Esophagus squamous epithelium (tissue), 5 donors: ENCODE measurements at places on chromosomes 6 and 20.

DNA sequence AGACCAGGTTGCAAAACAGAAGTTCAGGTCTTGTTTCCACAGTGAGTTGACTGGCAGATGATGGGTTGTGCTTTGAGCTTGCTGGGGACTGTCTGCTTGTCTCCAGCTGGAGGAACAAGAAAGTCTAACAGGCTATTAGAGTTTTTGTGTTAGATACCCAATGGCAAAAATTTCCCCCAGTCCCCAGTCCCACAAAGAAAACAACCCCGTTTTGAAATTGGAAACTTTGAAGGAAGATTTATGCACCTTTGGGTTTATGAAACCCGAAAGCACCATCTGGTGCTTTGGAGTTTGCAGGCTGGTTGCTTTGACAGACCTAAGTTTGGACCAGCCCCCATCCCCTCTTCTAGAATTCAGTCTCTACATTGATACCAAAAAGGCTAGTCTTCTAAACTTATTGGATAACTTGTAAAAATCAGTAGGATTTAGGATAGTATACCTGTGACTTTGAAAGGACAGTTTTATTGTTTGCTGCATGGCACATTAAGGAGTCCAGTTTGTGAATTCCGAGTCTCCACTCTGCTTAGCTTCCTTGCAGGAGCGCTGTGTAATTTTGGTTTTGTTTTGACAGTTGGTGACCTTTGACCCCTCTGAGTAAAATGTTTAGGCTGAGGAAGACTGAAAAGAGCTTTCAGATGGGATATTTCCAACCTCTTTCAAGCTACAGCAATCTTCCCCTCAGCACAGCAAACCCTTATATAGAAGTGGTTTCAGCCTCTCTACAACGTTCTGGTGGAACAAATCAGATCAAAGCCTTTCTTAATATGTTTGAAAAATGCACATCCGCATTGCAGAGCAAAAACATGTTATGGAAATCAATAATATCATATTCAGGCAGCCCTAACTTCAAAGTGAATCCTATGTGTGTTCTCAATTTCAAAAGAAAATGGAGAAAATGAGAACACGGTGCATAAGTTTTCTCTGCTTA lies 25.5 kb upstream of the PRL start:
- H3K4me1 ChIP-seq, result no peaks in the 10 kb centered on the region
- H3K27me3 ChIP-seq, result no peaks in the 10 kb centered on the region
- no peak overlapping the region for H3K4me3 ChIP-seq

DNA sequence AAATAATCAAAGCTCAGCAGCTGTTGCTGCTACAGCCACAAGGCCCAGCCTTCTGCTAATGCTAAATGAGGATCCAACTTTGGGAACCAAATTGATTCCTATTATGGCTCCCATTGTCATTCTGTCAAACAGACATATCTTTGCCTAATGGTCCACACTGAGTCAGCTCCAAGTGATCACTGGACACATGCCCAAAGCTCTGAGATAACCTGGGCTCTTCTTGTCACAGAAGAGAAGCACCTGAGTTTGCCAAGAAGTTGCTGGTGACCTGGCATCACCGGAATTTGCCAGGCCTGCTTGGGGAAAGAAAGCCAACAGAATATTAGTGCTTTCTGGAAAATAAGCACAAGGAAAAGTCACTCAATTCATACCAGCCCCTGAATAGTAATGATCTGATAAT lies 5.8 kb downstream of the TNFRSF21 start:
- peaks cover 21% of the 10 kb centered on the region for H3K27me3 ChIP-seq
- no peak for DNase-seq
- no peak overlapping the region for H3K27ac ChIP-seq
- no peak overlapping the region for H3K4me3 ChIP-seq
- H3K4me1 ChIP-seq, result peaks cover 65% of the 10 kb centered on the region

DNA sequence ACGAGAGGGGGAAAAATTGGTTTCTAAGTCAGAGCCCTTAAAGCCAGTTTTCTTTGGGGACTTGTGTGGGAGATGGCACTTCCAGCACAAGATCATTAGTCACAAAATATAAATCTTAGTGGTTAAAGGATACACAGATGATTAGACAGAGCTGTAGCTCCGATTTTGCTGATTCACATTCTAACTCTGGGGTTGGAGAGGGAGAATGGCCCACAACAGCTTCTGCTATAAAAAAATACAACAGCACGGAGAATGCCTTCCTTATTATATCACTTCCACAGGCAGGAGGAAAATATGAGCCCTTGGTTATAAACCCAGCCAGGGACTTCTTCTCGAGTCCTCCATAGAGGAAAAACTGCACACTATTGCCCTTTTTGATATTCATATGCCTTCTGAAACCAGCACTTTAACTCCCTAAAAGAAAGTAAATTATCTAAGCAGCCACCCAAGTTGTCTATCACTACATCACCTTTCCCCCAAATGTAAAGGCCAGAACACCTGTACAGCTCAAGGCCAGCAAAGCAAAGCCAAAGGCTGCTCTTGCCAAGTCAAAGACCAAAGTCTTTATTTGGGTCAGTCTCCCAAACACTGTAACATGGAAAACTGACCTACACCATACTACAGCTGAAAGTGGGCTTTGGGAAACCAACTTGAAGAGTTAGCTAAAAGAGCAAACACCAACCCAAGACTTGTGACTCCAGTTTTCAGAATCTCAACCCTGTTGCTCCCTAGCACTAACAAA lies 10.4 kb downstream of the MRPL14 start:
- H3K36me3 ChIP-seq, result peaks cover 34% of the 10 kb centered on the region

DNA sequence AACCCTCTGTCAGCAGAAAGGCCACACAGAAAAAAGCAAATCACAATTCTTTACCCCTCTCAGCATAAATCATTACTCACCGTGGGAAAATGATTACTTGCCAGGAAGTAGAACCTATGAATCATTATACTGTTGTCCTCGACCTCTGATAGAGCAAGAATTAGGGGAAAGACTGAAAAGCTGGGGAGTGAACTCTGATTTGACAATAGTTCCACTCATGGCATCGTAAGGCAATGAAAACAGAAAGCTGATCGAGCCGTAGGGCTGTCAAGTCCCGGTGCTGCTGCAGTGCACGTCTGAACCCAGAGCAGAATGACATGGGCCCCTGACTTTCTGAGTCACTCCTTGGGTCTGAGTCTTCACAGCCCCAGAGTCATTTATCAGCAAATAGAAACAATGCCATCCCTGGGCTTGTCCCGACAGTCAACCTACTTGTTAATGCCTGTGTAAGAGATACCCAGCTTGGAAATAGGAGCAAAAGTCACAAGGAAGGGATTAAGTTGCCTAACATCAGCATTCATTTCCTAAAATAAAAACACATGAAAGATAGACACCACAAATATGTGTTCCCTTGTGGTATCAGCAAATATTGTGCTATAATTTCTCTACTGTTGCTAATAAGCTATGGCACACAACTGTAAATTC lies 224.8 kb upstream of the MARCKS start:
- no peaks in the 10 kb centered on the region for H3K27me3 ChIP-seq
- H3K4me1 ChIP-seq, result peaks cover 28% of the 10 kb centered on the region
- no peaks in the 10 kb centered on the region for H3K36me3 ChIP-seq
- H3K27ac ChIP-seq, result peak overlapping the region; percentile 88

- H3K4me1 ChIP-seq, result no peaks in the 10 kb centered on the region
- H3K27ac ChIP-seq, result no peak overlapping the region
- no peaks in the 10 kb centered on the region for H3K36me3 ChIP-seq
- H3K4me3 ChIP-seq, result no peak overlapping the region
Measured at GRCh38 chr6:40536442-40536841, 50.7 kb downstream of the LRFN2 start.

DNA sequence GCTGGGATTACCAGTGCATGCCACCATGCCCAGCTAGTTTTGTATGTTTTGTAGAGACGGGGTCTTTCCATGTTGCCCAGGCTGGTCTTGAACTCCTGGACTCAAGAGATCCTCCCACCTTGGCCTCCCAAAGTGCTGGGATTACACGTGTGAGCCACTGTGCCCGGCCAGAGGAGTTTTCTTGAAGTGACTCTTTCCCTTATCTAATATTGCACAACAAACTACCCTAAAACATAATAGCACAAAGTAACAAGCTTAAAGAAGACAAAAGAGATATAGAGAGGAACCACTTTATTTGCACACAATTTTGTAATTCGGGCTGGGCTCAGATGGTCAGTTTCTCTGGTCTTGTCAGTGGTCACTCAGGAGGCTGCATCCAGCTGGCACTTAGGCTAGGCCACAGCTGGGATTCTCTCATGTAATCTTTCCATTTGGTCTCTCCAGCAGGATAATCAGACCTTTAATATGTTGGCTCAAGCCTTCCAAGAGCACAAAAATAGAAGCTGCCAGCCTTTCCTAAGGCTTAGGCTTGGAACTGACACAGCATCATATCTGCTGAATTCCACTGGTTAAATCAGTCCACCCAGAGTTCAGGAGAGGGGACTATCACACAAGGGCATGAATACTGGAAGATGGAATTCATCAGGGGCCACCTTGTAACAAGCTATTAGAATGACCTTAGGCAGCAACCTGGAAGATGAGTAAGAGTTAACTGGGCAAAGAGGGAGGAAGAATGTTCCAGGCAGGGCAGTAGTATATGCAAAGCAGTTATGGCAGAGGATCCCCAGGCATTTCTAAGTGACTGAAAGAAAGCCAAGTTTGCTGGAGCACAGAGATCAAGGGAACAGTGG lies 56.7 kb upstream of the PNRC1 start:
- H3K36me3 ChIP-seq, result no peaks in the 10 kb centered on the region
- no peak overlapping the region for H3K4me3 ChIP-seq
- no peak for DNase-seq
- peaks cover 16% of the 10 kb centered on the region for H3K4me1 ChIP-seq
- no peaks in the 10 kb centered on the region for H3K27me3 ChIP-seq
